Activated CD8-positive, alpha-beta memory T cell treated with anti-CD3 and anti-CD28 coated beads for 4 hours (primary cell): ENCODE measurements at places on chromosomes 1 and 21.

DNA sequence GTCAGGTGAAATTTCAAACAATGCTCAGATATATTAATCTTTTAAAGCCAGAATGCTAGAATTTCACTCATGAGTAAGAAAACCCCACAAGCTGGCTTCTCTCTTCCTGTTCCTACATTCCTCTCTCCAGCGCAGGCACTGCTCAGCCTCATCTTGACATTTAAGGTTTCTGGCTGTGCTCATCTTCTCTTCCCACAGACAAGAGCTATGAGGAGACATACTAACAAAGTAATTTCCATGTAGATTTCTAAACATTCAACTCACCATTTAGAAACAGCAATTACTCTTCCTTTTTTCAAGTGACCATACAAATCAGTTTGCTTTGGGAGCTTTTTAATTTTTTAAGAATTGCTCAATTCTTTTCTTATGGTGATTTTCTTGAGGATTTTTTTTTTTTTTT is 7.8 kb upstream of the LRRC8D start:
- no peak for DNase-seq

DNA sequence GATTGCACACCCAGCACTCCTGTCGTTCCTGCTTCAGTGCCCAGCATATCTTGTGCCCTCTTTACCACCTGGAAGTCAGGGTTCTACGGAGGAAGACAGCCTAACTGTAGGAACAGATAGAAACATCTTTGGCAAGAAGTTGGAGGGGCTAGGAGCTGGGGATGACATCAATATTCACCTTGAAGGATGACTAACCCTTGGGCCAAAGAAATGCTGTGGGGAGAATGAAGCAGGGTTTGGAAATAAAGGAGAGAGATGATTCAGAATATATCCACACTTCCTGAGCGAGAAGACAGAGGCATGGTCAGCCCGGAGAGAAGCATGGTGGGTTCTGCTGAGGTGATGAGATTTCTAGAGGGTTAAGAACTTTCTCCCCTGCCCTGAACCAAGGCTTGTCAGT is 4.6 kb upstream of the NKAIN1 start:
- no peak for DNase-seq

GRCh38 chr21:24628046-24628445 is 979.2 kb downstream of the MRPL39 start:
- no peak for DNase-seq

DNA sequence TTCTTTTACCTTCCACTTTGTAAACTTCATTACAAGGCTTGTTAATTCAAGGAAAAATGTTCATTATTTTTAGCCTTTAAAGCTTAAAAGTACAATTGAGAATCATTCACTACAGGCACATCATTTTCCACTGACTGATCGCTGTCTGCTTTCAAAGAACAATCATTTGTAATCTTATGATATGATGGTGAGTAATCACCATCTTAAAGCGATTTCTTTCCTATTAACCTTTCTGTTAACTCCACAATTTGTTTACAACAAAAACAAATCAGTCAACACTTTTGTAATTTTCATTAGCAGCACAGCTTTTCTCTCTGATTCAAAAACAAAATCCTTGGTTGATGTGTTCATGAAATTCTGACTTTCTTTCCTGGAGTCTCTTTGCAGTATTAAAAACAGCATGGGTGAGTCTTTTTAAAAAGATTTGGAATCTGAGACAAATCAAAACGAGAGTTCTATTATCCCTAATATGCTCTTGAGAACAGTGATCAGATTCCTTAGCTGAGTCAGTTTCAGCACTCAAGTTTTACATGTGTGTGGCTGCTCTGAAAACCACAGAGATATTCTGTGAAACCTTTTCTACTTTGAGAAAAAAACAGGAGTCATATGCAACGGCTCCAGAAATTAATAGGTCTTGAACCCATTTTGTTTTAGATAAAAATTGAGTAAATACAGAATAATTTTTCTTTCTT is 145.8 kb upstream of the TMPRSS15 start:
- no peak for DNase-seq

- no peak for DNase-seq
Observed at GRCh38 chr1:204475656-204476432, 18.8 kb downstream of the PIK3C2B start.

DNA sequence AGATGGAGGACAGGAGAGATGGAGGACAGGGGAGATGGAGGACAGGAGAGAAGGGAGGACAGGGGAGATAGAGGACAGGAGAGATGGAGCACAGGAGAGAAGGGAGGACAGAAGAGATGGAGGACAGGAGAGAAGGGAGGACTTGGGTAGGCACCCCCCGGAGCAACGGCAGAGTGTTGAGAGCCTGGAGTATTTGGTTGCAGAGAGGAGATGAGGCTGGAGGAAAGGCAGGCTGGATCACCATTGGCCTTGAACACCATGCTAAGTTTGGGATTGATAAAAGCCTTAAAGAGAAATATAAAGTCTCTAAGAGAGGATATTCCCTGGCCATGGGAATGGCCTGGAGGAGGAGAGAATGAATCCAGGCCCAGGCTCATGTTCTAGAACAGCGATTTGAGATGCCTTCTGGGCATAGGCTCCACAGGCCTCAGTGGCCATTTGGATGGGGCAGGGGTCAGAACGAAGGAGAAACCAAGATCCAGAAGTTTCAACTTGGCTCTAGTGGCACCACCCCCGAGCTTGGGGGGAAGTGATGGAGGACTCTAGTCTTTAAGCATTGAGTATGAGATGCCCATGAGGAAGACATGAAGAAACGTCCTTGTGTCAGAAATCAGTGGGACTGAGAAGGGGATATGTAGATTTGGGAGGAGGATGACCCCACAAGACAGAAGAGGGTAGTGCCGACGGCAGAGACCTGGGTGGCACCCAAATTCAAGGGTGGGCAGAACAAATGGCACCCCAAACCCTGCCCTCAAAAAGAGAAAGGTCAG is 47.9 kb upstream of the EDN2 start:
- DNase-seq = no peak
